GM04504 (cell line): ENCODE measurements at places on chromosomes 4 and X.

GRCh38 chr4:21307709-21308108, 607.5 kb downstream of the PACRGL start:
- DNase-seq = no peak

DNA sequence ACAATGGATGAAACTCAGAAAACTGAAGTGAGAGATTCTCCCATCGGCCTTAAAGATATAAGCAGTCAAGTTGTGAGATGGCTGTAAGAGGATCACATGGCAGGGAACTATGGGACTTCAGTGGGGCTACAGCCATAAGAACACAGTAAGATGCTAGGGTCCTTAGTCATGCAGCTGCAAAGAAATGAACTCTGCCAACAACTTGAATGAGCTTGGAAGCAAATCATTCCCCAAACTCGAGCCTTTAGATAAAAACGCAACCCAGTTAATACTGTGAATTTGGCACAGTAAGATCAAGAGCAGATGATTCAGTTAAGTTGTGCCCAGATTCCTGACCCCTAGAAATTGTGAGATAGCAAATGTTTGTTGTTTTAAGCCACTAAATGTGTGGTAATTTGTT, 117.3 kb downstream of the FAM13A start:
- no peak for DNase-seq

GRCh38 chr4:74675673-74676279, 118.5 kb downstream of the BTC start:
- DNase-seq = peak; percentile 28

- DNase-seq = no peak
These were observed 19.2 kb upstream of the SPON2 start for GRCh38 chr4:1191621-1192020.

DNA sequence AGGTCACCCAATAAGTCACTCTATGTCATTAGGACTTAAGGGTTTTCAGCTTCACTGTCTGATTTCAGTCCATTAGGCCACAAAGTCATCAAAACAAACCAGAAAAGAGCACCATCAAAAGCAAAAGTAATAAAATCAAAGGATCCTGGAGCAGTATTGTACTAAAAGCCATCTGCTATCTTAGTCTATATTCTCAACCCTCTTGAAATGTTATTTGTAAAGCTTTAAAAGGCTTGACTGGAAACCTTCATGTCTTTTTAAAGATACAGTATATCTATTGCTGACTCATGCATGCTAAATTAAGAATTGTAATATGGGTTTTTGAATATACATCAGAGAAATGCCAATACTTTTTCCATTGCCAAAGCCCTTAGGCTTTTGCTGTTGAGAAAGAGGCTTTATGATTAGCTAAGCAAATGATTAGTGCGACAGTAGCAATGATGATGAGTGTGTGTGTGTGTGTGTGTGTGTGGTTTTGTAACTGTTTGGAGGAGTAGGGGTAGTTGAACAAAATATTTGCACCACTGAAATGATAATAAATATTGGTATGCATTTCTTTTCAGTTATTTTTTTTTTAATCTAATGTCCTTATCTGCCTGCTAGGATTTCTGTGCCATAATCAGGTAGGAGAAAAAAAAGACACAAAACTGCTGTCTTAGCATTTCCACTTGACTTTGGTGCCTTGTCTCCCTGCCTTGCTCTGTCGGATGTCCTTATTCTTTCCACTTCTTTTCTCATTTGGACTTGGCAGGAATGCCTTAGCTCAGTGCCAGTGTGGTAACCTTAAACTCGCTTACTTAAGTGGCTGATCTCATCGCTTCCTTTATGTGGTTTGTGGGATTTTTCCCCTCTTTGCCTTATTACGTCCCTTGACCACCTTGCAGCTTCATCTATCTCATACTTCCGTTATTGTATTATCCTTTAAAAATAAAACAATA, 119.7 kb downstream of the PCDH7 start:
- DNase-seq = no peak

DNA sequence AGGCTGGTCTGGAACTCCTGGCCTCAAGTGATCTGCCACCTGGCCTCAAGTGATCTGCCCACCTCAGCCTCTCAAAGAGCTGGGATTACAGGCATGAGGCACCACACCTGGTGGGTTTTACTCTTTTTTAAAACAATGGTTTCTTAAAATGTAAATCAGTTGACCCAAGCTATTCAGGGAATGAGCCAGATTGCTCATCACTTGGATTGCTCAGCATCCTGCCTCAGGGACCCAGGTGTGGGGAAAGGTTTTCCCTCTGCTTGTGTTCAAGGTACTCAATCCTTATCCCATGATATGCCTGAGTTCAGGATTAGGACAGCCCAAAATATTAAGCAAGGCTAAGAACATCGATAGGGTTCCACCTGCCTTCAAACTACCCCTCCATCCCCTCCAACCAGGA, 67.4 kb downstream of the CHRNA9 start:
- no peak for DNase-seq

- DNase-seq = no peak
These were observed 1.0 kb downstream of the TNIP2 start for GRCh38 chr4:2754848-2755819.

DNA sequence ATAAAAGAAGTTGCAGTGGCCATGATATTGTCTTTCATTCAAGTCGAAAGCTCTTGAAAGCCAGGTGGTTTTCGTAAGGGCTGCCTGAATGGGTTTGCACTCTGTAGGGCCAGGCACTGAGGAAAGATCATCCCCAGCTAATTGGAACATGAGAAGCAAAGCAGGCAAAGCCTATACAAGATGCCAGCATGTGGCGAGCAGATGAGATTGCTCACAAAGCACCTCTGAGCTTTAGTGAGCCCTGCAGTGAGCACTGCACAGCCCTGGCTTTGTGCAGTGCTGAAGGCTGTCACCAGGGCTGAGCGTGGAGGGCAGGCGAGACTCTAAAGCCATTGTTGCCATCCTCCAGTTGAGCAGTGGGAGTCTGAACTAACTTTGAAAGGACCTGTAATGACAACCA, 53.8 kb downstream of the HADH start:
- DNase-seq = no peak

DNA sequence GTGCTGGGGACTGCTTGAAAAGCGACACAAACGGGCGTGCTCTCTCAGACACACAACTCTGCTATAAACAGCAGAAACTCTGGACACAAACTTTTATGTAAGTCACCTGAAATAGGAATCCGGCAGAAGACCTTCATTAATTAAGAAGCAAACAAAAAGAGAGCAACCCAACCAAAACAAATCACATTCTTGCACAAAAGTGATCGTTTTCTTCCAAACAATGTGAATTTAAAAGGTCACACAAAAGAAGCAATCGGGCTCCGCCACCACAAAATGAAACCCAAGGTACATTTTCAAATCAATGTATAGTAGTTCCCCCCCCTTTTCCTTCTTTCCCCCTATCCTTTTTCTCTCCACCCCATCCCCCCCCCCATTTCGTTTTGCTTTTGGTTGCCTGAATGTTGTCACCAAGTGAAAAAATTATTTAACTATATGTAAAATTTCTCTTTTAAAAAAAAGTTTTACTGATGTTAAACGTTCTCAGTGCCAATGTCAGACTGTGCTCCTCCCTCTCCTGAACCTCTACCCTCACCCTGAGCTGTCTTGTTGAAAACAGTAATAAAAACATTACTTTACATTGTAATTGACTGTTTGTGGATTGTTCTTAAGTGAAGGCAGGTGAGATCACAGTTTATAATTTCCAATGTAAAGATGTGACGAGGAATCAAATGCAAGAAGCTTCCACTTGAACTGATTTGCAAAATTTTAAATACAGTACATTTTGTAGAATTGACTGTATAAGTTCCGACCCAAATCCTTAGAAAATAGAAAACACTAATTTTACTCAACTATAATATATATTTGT, 2.4 kb downstream of the MAB21L2 start:
- no peak for DNase-seq

GRCh38 chrX:155070663-155070974, 317 bp downstream of the CMC4 start:
- DNase-seq = peak; percentile 3

GRCh38 chrX:70720721-70721120, 187.8 kb downstream of the TEX11 start:
- no peak for DNase-seq

- no peak for DNase-seq
These were observed 999 bp upstream of the KLHL15 start for GRCh38 chrX:24027985-24028384.

DNA sequence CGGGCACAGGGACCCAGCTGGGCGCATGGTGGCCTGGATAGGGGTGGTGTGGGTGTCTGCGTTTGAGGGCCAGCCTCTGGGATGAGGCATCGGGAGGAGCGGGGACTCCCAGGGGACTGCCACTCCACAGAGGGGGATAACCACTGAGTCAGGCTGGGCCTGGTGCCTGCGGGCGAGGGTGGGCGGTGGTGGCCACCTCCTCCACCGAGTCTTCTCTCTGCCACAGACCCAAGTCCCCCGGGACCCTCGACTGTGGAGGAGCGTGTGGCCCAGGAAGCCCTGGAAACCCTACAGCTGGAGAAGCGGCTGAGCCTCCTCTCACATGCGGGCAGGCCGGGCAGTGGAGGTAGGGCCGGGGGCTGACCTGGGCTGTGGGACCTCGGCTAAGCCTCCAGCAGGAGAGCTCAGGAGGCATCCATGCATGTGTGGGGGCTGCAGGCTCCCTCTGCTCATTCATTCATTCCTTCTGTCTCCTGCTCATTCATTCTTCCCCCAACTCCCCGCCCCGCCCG, 26.4 kb downstream of the DOK7 start:
- DNase-seq = no peak

DNA sequence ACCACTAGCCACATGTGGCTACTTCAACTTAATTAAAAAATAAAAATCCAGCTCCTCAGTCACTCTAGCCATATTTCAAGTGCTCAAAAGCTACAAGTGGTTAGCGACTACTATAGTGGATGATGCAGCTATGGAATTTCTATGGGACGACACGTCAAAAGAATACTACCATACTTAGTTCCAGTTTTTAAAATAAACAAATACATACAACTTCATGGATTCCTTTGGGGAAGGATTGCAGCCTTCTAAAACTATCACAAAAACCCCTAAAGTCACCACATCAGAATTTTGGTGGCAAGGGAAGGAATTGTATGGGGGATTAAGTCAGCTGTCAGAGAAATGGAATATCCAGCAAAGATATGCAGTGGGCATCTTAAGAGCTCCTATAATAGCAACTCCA, 6.5 kb downstream of the ZNF280C start:
- DNase-seq = no peak

DNA sequence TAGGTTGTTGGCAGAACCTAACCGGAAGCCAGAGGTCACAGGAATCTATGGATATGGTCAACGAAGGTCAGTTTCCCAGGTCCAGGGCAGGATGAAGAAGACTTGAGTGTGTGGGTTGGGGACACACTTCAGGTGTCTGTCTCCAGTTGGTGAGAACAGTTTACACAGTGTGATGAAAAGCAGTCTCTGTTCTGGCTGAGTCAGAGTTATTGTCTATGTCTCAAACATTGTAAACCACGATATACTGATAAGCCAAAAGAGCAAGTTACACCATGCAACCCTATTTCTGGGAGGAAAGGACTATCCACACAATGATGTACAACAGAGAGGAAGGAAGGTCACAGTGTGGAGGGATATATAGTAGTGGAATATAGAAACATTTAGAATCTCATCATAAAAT, 187.1 kb upstream of the C1QTNF7 start:
- no peak for DNase-seq

DNA sequence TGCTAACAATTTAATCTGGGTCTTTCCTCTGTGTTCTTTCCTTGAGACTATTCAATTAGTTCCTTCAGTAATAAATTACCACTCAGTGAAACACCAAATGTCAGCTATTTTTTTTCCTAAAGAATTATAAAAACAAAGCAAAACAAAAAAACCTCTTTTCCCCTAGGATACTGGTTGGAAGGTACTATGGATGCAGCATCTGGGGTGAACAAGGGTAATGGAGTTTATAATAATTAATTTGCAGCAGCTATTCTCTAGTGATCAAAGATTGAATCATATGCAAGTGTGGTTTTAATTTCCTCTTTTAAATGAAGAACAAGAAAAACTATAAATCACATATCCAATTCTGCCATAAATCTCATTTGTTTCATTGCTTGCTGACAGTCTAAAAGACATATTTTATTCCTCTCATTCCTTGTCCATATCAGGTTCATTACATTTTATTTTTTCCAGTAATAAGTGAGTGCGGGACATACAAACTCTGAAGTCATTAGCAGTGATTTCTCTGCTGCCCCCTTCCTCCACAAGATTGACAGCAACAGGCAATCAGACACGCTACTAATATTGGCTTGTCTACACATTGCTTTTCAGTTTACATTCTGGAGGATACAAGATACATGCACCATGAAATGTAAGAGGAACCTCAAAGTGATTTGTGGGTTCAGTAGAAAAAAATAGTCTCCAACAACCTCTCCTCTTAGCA, 1093.4 kb upstream of the SLIT2 start:
- DNase-seq = no peak

GRCh38 chrX:140918398-140919038, 83.9 kb upstream of the SPANXB1 start:
- peak; percentile 39 for DNase-seq

GRCh38 chrX:46715530-46715929, 43.4 kb downstream of the SLC9A7 start:
- DNase-seq = no peak

- no peak for DNase-seq
These were observed 5.7 kb upstream of the SORCS2 start for GRCh38 chr4:7186516-7187167.

DNA sequence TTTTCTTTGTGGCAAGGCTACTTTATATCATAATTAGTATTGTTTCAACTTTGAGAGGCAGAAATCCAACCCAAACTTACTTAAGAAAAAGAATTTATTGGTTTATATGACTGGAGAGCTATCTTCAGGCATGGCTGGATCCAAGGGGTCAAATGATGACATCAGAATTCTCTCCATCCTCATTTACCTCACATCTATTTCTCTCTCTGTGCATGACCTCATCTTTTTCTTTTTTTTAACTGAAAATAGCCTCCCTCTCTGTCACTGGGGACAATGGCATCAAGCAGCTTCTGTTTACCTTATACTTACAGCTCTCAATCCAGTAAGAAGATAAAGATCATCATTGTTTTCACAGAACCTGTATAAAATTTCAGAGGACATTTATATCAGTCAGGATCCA, 12.0 kb upstream of the EXOC1L start:
- DNase-seq = no peak

DNA sequence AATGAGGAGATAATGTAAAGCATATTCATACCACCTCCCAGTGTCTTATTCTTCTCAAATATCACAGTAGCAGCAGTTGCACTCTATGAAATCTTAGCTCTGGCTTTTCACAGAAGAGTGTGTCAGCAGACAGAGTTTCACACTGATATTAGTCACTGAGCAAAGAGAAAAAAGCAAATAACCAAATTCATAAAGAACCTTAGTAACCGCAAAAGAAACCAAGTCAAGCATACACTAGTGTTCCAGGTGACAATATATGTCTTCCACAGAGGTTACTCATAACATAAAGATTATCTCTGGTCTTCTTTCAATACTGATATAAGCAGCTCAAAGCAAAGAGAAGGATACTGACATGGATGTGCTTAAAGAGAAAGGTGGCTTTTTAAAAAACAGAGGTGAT, 181.7 kb upstream of the EDNRA start:
- no peak for DNase-seq
